ENCODE measurements at places on chromosomes 4 and X. TPM values are rescaled to one million over a fixed set of nuclear protein-coding genes. Genes with fewer than 3 reads are reported as not detected.

LONRF3 gene
- 0.43 TPM for total RNA-seq

HDAC6 gene
- total RNA-seq = 29.4 TPM

CCDC110 gene
- 0.43 TPM for total RNA-seq

CTPS2 gene
- 11.0 TPM for total RNA-seq

RTL9 gene
- under 0.01 TPM for total RNA-seq

GAGE2A gene
- not detected for total RNA-seq

HNRNPH2 gene
- total RNA-seq = 57.3 TPM

FTSJ1 gene
- total RNA-seq = 74.4 TPM

SH3TC1 gene
- 3.9 TPM for total RNA-seq

FDCSP gene
- not detected for total RNA-seq

AFF2 gene
- total RNA-seq = not detected

CD38 gene
- total RNA-seq = under 0.01 TPM

KLF8 gene
- 3.0 TPM for total RNA-seq

MGAT4D gene
- total RNA-seq = not detected

SPATA18 gene
- 18.1 TPM for total RNA-seq

MID1 gene
- 16.4 TPM for total RNA-seq
